ENCODE measurements at places on chromosomes 3 and 15.

- no peak for DNase-seq
Observed at GRCh38 chr3:67678665-67679064, 24.3 kb upstream of the SUCLG2 start.

DNA sequence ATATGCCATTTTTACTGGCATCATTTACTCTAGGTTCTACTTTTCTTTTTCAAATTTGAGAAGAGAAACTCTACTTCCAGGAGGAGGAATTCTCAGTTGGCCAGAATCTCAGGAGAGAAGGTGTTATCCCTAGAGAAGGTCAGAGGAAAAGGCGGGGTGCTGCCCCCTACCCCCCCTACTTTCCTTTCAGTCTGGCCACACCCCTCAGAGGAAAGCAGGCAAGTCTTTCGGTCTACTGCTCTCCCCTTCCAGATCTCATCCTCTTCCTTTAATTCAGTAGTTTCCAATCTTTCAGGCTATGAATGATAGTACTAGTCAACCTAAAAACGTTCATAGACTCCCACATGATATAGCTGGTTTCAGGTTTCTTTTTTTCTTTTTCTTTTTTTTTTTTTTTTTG, 366.5 kb upstream of the TBL1XR1 start:
- no peak for DNase-seq

GRCh38 chr3:30516238-30516637, 90.2 kb upstream of the TGFBR2 start:
- no peak for DNase-seq

DNA sequence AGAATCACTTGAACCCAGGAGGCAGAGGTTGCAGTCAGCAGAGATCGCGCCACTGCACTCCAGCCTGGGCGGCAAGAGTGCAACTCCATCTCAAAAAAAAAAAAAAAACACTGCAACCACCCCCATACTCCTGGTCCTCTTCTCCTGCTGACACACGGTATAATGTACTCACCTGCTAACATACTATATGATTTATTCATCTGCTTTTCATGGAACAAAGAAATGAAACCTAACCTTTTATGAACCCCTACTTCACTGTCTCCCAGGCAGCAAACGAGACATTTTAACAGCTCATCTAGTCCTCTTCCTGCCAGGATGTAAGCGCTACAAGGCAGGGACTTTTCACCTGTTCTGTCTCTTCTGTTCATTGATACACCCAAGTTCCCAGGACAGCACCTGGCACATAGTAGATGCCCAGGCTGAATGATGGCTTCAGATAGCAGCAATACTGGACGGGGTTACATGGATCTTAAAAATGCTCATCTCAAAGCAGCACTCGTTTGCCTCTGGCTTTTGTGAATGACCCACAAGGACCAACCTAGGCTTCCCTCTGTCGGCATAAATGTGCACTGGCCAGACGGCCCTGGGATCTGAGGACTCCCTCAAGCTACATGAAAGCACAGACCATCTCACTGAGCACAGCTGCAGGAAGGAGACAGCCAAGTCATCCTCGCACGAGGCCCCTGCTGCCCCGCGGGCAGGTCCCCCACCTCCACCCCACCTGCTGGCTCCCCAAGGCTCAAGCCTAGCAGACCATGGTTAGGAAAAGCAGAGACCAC, 20.3 kb downstream of the XXYLT1 start:
- DNase-seq: no peak

DNA sequence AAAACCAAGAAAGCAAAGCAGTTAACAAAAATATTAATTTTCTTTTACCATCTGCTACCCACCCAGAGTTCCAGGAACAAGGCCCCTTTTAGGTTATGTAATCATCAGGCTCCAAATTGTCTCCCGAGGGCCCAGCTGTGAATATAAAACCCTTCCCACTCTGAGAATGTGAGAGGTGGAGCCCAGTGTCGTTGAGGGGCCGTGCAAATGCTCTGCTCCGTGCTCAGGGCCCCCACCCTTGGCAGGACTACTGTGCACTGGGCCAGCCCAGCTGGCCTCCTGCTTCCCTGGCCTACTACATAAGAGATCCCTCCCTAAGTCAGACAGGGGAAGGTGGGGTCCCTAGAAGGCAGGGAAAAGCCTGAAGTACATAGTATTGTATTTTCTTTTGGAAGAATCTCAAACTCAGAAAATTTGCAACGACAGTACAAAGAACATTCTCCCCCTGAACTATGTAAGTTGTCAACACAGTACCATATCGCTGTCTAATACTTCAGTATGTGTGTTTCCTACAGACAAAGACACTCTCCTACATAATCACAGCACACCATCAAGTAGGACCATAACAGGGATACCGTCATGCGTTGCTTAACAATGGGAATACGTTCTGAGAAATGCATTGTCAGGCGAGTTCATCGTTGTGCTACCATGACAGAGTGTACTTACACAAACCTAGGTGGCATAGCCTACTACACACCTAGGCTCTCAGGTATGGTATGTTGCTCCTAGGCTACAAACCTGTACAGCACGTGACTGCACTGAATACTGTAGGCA, 4.4 kb upstream of the CLEC3B start:
- no peak for DNase-seq

DNA sequence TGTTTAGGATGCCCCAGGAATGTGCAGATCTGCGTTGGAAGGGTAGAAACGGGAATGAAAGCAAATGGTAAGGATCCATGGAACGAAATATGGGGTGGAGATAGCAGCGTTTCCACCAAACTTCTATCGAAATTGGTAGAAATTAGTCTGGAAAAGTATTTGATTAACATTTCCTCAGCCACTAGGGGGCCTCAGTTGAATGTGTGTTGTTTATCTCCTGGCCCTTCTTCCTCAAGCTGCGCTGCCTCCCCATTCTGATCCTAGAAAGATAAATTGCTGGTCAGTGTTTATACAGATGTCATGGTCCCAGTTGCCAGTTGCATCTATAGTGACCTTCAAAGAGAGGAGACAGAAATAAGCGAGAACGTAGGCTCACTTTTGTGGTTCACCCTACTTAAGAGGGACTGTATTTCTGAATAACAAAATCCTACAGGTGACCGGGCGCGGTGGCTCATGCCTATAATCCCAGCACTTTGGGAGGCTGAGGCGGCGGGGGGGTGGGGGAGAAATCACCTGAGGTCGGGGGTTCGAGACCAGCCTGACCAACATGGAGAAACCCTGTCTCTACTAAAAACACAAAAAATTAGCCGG, 457.1 kb downstream of the SQOR start:
- DNase-seq: peak; percentile 40

All from NCI-H1048 (cell line).